ENCODE measurements at places on chromosomes 7 and 10.

DNA sequence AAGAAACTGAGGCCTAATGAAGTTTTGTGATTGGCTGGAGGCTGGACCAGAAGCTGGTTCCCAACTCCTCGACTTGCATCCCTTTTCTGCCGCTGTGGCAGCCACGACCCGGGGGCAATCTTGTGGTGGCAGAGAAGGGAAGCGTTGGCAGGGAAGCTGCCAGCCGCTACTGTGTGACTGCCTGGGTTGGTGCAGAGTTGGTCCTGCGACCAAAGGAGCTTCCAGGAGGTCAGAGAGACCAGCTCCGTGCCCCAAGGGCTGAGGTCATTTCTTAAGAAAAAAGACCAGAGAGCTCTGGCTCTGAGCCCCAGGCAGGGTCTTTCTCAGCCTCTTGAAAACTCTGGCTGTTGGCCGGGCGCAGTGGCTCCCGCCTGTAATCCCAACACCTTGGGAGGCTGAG is 47.2 kb downstream of the PRF1 start:
- no peak for DNase-seq

GRCh38 chr10:62341419-62341818 is 32.8 kb upstream of the ZNF365 start:
- no peak for DNase-seq

DNA sequence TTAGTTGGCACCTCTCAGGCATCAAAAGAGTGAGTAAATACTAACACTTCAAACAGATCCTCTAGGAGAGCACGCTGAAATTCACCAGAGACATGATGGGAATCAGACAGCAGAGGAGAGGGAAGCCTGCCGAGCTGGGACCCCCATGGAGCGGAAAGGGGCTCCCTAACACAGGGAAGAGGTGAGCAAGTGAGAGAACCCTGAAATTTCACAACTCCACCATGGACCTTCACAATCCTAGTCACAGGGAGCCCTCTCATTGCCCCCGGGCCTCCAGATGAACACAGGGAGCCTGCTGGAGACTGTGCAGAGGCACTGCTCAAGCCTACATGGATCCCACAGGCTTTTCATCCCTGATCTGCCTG is 59.2 kb upstream of the ANTXRL start:
- peak; percentile 2 for DNase-seq

DNA sequence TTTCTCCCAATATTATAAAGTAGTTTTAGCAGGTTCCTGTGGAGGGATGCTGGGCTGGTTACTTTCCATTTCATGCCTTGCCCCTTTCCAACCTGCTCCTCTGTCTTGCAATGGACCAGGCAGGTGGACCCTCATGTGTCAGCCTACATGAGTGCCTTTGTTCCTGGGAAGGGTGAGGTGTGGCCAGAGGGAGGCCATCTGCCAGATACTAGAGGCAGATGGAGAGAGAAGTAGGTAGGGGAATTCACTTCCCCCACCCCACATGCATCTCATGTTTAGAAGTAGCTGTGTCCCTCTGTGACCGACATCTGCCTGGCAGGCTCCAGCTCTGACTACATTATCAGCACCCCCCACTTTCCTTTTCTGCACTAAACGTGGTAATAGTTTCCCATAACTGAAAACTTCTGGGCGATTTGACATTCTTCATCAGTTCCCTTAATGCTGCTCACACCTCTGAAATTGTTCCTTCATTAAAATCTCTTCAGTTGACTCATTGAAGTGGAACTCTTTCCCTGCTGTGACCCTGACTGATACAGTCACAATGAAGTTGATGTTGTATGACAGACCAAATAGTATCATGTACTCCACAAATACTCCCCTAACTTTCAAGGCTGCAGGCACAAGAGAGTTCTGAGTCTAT is 396.3 kb upstream of the FZD8 start:
- DNase-seq, result no peak

DNA sequence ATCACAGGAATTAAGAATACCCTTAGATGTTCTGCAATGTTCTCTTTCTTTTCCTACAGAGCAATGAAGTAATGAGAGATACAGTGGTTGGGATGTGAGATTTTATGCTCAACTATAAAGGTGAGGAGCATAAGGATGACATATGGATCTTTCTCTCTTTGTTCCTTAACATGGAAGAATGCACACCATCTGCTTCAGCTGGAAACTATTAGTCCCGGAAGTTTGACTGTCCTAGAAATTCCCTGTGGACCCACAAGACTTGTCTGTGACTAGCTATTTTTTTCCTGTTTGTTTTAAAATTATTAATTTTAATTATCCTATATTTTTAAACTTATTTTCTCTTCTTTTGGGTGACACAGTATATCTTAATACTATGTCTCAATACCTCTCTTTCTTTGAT is 80.2 kb downstream of the DKK1 start:
- DNase-seq, result no peak

DNA sequence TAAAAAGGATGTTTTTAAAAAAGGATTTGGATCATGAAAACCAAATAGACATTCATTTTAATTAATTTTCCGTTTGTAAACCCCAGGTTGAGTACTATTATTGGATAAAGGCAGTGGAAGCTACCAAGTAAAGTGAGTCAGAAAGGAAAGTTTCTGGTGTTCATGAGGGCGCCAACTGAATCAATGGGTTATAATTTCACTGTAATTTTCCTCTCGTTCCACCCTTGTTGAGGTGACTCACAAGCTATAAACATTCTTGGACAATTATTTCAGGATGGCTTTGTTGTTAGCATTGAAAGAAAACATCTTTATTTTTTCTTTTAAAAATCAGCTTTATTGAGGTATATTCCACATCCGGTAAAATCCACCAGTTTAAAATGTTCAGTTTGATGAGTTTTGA is 5.1 kb upstream of the FAM133B start:
- no peak for DNase-seq

GRCh38 chr7:95609277-95609971 is 13.1 kb upstream of the PDK4 start:
- DNase-seq, result no peak
